ENCODE measurements at places on chromosomes 4 and X. TPM values are rescaled to one million over a fixed set of nuclear protein-coding genes. Genes with fewer than 3 reads are reported as not detected.

The FRMPD3 gene
- polyA plus RNA-seq = 0.03 TPM

The HERC6 gene
- 5.2 TPM for polyA plus RNA-seq

The F9 gene
- not detected for polyA plus RNA-seq

The FGFR3 gene
- polyA plus RNA-seq = 1.9 TPM

The TMPRSS11E gene
- polyA plus RNA-seq = not detected

The CXCL5 gene
- polyA plus RNA-seq = 5.4 TPM

The HDAC6 gene
- 26.1 TPM for polyA plus RNA-seq

The TSR2 gene
- polyA plus RNA-seq = 20.8 TPM

The DDIT4L gene
- polyA plus RNA-seq = 2.5 TPM

The FAM9C gene
- polyA plus RNA-seq = not detected

The DAPP1 gene
- 1.5 TPM for polyA plus RNA-seq

The LRP2BP gene
- 0.34 TPM for polyA plus RNA-seq

The HS3ST1 gene
- 0.12 TPM for polyA plus RNA-seq

The HHIP gene
- 3.8 TPM for polyA plus RNA-seq

The ERAS gene
- not detected for polyA plus RNA-seq

The FRMD7 gene
- not detected for polyA plus RNA-seq

The TMEM131L gene
- 5.8 TPM for polyA plus RNA-seq

The APEX2 gene
- 7.1 TPM for polyA plus RNA-seq

The GYPB gene
- polyA plus RNA-seq = not detected

The ZCCHC12 gene
- polyA plus RNA-seq = not detected

The TGIF2LX gene
- polyA plus RNA-seq = not detected

The GALNT7 gene
- 6.3 TPM for polyA plus RNA-seq

The SERTM2 gene
- not detected for polyA plus RNA-seq

The ADH4 gene
- 5.4 TPM for polyA plus RNA-seq

The CLNK gene
- 0.05 TPM for polyA plus RNA-seq

The RPA4 gene
- not detected for polyA plus RNA-seq

The SLITRK4 gene
- polyA plus RNA-seq = 0.15 TPM

The FAM53A gene
- 1.2 TPM for polyA plus RNA-seq

The UGT2B10 gene
- polyA plus RNA-seq = not detected

The AKAP14 gene
- not detected for polyA plus RNA-seq

The IL21 gene
- polyA plus RNA-seq = 1.1 TPM

The CT45A2 gene
- not detected for polyA plus RNA-seq

The GLRA2 gene
- polyA plus RNA-seq = not detected

The ITM2A gene
- polyA plus RNA-seq = 65.4 TPM

The PPBP gene
- 4.4 TPM for polyA plus RNA-seq

The PCGF3 gene
- 38.9 TPM for polyA plus RNA-seq

Measured in adipose tissue (tissue), 3 donors.